ENCODE measurements at places on chromosomes 7 and 10.

DNA sequence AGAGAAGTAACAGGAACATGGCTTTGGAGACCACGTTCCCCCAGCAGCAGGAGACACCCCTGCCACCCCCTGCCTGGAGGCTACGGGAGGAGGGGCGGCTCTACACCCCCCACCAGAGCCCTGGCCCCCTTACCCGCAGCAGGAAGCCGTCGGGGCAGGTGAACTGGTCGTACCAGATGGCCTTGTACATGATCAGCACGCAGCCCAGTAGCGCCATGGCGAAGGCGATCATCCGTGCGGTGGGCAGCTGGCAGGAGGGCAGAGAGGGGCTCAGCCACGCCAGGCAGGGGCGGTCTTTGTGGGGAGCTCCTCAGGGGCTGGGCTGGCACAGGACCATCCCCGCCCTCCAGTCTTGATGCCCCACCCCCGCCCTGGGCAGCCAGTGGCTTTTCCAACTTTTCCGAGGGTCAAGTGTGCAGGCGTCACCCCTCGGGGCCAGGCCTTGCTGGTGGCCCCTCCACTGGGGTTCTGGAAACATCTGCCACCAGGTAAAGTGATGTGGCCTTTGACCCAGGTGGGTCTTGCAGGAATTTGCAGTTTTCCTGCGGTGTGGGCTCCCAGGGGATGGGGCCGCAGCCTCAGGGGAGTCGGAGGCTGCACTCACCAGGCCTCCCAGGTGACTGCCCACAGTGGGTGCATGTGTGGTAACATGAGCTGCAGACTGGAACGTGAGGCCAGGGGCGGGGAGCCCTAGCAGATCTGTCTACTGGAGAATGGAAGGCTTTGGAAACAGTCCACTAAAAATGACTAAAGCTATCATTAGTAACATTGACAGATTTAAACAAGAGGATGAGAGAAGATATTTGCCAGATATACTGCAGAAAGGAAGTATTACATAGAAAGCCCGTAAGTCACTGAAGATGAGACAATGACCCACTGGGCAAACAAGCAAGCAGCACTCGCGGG, 9.7 kb downstream of the CALY start:
- no peak for DNase-seq

GRCh38 chr10:16993186-16993585, 136.4 kb downstream of the CUBN start:
- DNase-seq: no peak

DNA sequence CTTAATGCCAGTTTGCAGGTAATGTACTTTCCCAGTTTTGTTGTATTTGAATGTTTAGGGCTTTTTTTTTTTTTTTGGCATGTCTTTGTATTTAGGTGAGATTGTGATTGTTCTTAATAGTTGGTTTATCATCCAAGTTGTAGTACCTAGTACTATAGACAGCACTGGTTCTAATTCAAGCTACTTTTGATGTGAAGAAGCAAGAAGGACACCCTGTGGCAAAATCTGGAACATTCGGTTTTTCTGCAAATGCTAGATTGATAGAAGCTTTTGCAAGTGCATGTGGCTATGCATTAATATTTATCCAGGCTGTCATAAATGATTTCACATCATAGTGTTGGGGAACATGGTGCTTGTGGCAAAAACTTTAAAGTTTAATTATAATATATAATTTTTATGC, 248.9 kb downstream of the FOXP2 start:
- DNase-seq: no peak

DNA sequence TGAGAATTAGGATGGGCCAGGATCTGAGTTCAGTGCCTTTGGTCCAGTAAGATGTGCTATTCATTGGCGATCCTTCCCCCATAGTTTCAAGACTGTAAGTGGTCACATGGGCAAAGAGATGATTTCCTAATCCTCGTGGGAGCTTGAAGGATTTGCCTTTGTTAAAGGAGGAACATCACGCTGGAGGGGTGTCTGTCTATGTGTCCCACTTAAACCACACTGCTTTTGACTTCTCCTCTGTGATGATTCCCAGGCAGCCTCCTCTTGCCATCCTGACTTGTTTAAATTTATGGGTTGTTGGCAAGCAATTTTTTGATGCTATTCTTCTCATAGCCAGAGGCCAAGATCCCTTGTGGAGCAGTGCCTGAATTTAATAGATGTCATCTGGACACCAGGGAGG, 154.0 kb downstream of the TCF7L2 start:
- DNase-seq: no peak

DNA sequence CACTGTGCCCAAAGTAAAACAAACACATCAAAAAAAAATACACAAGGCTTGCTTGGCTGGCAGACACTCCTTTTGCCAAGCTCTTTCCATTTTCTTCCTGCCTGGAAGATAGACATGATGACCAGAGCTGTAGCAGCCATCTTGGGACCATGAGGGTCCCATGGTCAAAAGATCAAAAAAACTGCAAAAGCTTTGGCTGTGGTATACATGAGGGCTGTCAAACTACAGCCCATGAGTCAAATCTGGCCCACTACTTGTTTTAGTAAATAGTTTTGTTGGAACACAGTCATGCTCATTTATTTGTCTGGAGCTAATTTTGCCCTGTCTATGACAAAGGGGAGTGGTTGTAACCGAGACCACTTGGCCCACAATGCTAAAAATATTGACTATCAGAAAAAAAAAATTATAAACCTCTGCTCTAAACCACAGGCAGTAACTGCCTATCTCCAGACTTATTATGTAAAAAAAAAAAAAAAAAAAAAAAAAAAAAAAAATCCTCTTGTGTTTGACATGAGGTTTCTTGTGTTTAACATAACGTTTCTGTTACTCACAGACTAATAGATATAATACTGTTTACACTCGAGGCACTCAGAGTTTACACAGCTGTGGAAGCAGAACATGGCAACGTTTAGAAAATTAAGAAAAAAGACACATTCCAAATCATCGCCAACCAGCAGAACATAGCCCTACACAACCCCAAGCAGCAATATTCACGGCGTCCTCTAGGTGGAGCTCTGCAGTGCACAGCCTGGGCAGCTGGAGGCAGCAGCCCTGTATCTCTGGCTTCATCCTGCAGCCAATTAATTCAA, 36.9 kb downstream of the ASB13 start:
- DNase-seq: peak; percentile 87

DNA sequence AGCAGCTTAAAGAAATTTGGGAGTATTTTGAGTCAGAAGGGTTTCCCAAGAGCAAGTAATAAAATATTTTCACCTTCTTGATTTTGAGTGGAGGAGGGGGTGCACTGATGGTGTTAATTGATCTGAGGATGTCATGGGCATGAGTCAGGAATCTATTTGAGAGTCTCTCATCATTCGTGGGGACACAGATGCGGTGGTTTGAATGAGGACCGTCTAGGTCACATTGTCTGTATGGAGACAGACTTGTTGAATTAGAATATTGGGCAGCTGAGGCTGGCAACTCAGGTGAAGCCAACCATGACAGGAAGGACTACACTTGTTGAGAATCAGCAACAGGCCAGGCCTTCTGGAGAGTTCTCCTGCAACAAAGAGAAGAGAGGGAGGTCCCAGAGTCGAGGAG, 127.0 kb downstream of the INSYN2A start:
- DNase-seq: no peak

GRCh38 chr7:5284304-5285281, 1.9 kb downstream of the SLC29A4 start:
- no peak for DNase-seq

DNA sequence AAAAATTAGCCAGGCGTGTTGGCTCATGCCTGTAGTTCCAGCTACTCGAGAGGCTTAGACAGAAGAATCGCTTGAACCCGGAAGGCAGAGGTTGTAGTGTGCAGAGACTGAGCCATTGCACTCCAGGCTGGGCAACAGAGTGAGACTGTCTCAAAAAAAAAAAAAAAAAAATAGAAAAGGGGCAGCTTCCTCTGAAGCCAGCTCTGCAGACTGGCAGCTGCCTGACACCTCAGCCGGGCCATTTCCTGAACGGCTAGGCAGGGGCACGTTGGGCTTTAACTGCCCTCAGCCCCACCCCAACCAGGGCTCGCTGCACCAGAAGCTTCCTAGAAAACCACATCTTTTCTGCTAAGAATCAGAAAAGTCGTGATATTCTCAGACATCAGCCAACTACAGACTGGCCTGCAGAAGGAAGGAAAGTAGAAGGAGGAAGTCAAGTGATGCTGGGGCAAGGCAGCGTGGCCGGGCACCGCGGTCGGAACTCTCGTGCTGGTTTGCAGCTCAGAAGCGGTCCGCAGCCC, 38.0 kb downstream of the PRKAG2 start:
- peak; percentile 65 for DNase-seq

GRCh38 chr10:4459531-4459930, 366.5 kb upstream of the AKR1E2 start:
- no peak for DNase-seq
